Right atrium auricular region (tissue), 2 donors: ENCODE measurements at places on chromosomes 4 and X.

DNA sequence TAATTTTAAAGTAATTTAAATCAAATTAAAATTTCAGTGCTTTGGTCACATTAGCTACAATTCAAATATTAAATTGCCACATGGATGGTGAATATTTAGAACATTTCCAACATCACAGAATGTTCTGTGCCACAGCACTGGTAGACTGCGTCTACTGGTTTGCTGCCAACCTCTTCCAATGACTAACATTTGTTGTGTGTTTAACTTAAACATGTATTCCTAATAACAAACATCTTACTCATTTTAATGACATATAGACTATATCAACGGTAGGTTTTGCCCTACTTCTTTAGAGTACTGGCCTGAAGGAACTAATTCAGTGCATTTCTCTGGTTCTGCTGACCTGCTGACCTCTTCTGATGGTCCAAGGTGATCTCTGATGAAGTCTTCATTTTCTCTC, 157.6 kb downstream of the DCK start:
- DNase-seq: no peak

GRCh38 chrX:122584981-122585380, 599.1 kb upstream of the GRIA3 start:
- no peak for DNase-seq

- no peak for DNase-seq
Observed at GRCh38 chrX:110267874-110268273, 50.0 kb downstream of the AMMECR1 start.

- DNase-seq: no peak
Observed at GRCh38 chrX:38989076-38989475, 187.8 kb downstream of the MID1IP1 start.

DNA sequence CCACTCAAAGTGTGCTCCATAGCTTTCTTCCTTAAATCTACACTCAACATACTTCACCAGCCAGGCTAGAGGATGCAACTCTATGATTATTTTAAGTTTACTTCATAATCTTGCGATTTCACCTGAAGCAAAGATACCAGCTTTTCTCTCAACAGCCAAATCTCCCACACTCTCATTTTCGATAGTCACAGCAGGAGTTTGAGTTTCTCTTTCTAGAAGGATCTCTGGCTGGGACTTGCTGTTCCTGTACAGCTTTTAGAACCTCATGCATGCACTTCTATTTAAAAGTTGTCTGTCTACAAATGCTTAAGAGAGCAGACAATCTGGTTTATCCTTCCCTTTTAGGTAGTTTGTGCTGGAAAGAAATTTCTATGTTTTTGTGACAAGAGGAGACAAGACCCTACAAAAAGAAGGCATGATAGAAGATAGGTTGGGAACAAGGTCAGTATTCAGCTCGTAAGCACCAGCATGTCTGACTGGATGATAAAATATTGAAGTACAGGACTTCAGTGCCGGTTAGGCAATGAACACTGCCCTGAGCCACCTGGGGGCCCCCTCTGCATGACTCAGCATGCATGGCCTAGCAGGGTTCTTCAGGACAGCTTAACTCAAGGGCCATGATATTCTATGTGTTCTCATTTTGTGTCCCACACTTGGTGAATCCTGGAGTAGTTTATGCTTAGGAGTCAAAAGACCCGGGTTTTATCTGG, 65.6 kb downstream of the ATXN3L start:
- no peak for DNase-seq

- no peak for DNase-seq
Observed at GRCh38 chrX:38563030-38563429, 1.7 kb downstream of the TSPAN7 start.

DNA sequence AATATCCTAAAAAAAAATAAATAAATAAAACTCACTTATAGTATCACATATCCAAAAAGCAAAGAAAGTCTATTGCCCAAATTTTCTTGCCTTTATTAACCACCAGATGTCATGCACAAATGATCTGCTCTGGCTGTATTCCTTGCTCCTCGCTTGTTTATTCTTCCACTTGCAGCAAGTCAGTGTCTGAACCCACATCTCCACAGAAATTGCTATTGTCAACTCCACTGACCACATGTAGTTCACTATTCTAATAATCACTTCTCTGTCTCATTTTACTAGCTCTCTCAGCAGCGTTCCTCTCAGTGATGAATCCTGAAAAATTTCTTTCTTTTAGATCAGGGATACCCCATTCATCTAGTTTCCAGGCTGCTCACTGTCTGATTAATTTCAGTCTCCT, 29.3 kb upstream of the CXXC4 start:
- DNase-seq: no peak

DNA sequence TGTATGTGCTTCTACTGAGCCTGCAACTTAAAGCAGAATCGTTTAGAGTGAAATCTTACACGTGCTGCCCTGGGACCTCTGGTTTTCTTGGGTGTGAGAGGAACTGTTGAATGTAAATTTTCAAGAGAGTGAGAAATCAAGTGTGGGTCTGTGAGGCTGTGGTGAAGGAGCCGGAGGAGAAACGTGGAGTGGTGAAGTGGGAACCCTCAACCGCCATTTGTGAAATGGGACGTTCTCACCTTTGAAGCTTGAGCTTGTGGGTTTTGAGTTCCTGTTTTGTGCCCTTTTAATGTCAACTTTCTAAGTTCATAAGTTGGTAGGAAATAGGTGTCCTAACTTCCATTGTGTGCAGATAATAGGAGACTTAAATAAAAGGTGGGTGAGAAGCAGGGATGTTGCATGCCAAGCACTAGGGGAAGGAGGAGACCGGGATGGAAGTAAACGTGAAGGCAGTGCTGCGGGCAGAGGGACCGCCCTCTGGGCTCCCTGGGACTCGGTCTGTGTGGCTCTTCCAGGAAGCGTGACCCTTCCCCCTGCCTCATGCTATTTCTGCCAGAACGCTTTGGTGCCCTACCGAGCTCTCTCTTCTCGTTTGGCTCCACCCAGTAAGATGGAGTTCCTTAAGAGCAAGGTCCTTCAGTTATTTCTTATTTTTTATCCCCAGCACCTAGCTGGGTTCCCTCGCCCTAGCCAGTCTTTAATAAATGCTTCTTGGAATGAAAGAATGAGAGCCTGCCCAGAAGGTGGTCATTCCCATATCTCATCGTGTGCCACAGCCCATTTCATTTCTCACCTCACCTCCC, 56.0 kb downstream of the TMEM131L start:
- no peak for DNase-seq
